ENCODE measurements at places on chromosomes 13 and 19. TPM values are rescaled to one million over a fixed set of nuclear protein-coding genes. Genes with fewer than 3 reads are reported as not detected.

KLK15 gene
- not detected for polyA plus RNA-seq

RPL28 gene
- 912 TPM for polyA plus RNA-seq

ZNF606 gene
- polyA plus RNA-seq: 31.3 TPM

ZNF723 gene
- 0.12 TPM for polyA plus RNA-seq

HSH2D gene
- polyA plus RNA-seq: 0.54 TPM

ZNF808 gene
- polyA plus RNA-seq: 9.9 TPM

DNA sequence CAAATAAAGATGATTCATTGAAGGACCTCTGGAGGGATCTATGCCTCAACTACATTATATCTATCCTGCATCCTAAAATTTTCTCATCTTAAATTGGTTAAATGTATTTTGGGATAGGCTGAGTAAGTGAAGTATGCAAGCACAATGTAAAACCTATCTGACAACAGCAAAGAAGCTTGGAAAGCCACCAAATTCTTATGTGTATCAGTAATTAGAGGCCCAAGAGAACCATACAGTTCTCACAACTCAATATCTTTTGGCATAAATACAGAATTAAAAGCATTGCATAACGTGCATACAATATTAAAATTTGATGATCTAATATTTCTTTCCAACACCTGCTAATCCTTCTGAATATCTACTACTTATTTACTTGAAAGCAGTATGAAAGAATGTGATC is 13.0 kb downstream of the POSTN start:
- DNase-seq: no peak

GRCh38 chr19:6822311-6822670 is 49.8 kb downstream of the VAV1 start:
- no peak for DNase-seq

DNA sequence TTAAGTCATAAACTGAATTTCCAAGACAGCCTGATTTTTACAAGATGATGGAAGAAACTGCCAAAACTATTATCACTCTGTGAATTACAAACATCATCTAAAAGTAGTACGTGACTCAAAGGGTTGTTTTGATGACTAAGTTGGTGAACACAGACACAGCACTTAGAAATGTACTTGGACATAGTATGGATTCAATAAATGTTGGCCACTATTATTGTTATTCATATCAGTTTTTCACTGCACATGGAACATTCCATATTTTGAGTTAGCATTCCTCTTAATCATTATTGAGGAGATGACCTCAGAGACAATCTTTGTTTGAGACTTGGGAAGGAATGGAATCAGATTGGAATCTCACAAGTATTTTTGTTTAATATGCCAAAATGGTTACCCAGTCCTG is 172.9 kb downstream of the OXGR1 start:
- DNase-seq: no peak

GRCh38 chr13:108572782-108573211 is 56.6 kb upstream of the MYO16 start:
- DNase-seq: no peak

DNA sequence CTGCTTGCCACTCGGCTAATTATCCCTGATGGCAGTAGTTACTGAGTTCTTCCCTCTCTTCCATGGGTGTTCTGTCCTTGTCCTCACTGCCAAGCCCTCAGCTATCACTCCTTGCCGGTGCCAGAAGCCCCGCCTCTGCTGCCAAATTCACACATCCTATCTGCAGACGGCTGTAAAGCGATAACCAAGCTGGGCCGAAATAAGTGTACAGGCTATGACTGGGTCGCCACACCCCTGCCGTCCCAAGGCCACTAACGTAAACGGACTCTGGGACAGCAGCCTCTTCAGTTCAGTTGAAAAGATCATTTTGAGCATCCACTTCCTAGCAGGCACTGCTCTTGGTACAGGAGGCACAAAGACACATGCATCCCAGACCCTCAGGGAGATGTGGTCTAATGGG is 13.3 kb downstream of the SLC7A1 start:
- no peak for DNase-seq

DNA sequence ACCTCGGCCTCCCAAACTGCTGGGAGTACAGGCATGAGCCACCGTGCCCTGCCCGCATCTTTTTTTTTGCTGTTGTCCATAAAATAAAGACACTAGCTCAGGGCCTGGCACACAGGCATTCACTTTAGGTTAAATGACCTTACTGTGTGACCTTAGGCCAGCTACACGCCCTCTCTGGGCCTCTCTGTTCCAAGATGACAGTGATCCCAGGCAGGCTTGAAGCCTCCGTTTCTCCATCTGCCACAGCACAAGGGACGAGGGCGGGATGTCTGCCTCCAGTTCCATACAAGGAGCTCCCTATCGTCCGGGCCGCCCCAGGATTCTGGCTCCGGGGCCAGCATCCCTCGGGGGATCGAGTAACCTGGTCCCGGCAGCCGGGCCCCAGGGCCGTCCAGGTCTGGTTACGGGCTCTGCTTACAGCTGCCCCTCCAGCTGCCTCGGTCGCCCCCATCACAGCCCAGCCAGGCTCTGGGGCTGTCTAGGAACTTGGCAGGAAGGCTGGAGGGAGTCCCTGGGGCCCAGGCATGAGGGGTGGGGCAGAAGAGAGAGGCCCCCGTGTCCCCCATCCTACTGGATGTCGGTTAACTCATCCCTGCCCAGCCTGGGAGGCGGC is 11.9 kb upstream of the SEMA6B start:
- no peak for DNase-seq

DNA sequence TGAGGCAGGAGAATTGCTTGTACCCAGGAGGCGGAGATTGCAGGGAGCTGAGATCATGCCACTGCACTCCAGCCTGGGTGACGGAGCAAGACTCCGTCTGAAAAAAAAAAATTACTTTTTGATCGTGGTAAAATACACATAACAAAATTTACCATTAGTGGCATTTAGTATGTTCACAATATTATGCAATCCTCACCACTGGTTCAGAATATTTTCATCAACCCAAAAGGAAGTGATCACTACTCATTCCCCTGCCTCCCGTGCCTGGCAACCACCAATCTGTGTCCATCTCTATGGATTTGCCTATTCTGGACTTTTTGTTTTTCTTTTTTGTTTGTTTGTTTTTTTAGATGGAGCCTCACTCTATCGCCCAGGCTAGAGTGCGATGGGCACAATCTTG is 1.2 kb upstream of the PALM3 start:
- DNase-seq: no peak

DNA sequence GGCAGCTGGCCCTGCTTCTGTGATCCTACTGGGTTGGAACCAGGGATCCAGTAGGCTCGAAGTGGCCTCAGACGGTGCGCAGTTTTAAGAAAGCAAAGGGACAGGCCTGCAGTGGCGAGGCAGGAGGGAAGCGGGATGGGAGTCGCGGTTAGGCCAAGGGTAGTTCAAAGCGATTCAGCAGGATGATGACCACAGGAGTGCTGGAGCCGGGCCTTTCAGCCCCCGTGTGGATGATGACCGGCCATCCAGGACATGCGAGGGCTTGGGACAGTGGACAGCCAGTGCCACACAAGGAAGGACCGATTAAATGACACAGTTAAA is 854 bp downstream of the RNASEH2B start:
- no peak for DNase-seq

DNA sequence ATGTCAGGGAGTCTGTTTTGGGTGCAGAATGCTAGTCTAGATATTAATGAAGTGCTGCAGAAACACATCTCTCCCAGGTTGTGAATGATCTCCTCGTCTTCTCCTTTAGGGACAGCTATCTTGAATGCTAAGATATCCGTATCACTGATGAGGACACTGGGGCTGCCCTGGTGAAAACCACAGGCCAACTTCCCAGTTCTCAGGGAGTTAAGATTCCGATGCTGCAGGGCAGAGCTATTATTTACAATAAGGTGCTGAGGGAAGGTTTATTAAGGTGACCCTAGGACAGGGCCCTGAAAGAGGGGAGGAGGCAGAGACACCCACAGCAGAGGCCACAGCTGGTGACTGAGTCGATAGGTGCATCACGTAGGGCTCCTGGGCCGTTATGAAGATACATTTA is 66.1 kb downstream of the TNFRSF19 start:
- no peak for DNase-seq

- DNase-seq: no peak
Observed at GRCh38 chr19:32174386-32175113, 170.9 kb upstream of the ZNF507 start.

DNA sequence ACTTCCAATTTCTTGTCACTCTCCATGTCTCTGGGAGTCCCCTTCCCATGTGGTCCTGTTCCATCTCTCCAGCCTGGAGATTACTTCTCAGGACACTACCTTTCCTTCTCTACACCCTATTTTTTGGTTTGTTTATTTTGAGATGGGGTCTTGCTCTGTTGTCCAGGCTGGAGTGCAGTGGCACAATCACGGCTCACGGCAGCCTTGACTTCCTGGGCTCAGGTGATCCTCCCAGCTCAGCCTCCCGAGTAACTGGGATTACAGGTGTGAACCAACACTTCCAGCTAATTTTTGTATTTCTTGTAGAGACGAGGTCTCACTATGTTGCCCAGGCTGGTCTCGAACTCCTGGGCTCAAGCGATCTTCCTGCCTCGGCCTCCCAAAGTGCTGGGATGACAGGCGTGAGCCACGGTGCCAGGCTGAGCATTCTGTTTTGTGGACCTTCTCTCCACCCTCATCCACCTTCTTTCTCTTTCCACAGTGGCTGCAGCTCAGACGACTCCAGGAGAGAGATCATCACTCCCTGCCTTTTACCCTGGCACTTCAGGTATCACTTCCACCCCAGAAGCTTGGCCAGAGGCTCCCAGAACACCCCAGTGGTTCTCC is 644 bp downstream of the HCST start:
- no peak for DNase-seq

- no peak for DNase-seq
Observed at GRCh38 chr13:92804346-92804745, 422.3 kb upstream of the GPC6 start.

DNA sequence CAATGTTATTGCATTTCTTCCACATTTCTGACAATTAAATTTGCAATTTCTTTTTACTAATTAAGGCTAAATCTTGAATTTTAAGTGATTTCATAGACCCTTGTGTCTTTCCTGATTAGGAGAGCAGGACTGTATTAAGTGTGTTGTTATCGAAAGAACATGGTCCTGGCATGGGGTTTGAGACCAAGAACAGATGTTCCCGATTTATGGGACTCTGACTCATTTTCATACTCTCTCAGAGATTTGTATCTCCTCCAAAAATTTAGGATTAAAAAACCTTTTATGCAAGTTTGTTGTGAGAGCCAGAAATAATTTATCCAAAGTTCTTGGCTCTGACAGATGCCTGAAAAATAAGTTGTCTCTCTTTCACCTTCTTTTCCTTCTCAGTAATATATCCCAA is 589.3 kb upstream of the ARGLU1 start:
- no peak for DNase-seq

GRCh38 chr19:53951436-53951835 is 11.3 kb upstream of the CACNG8 start:
- DNase-seq: no peak

- no peak for DNase-seq
Observed at GRCh38 chr13:47303626-47304025, 406.8 kb upstream of the HTR2A start.

DNA sequence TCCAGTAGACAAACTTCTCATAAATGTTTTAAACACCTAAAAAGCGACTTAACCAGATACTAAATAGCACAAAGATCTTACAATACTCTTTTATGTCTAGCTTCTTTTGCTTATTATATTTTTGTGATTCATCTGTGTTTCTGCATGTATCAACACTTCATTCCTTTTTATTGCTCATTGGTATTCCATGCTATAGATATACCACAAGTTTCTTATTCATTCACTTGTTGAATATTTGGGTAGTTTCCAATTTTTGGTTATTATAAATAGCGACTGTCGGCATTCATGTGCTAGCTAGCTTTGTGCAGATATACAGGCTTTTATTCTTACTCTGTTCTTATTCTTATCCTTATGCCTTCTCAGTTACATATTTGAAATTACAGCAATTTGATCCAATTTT is 50.0 kb upstream of the RGCC start:
- no peak for DNase-seq

GRCh38 chr19:10809651-10810285 is 26.2 kb downstream of the TMED1 start:
- DNase-seq: no peak

DNA sequence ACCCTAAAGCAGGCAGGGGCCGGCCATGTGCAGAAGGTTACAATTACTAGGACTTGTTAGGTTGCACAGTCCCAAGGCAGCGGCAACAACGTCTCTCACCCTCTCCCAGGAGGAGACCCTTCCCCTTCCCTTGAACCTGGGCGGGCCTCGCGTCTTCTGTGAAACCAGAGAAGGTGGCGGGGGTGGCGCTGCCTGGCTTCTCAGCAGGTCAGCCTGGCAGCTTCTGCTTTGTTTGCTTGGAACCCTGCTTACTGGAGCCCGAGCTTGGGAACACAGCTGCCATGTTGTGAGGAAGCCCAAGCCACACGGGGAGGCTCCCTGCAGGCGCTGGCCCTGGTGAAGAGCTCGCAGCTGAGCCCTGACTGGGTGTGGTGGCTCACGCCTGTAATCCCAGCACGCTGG is 15.5 kb downstream of the MKNK2 start:
- DNase-seq: no peak

DNA sequence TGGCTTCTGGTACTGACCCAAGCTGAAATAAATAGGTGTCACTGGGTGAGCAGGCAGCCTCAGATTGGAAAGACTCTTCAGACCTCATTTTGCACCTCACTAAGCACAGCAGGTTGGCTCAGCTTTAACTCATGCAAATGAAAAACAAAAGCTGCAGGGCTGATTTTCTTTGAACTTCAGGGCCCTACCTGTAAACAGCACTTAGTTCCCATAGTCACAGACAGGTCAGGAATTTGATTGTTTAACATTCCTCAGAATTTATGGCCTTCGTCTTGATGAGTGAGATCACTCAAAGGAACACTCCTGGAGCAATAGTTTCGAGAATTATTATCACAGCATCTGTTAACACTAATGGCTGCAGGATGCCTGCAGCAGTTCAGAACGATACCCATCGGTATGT is 718.5 kb downstream of the EFNB2 start:
- DNase-seq: no peak

DNA sequence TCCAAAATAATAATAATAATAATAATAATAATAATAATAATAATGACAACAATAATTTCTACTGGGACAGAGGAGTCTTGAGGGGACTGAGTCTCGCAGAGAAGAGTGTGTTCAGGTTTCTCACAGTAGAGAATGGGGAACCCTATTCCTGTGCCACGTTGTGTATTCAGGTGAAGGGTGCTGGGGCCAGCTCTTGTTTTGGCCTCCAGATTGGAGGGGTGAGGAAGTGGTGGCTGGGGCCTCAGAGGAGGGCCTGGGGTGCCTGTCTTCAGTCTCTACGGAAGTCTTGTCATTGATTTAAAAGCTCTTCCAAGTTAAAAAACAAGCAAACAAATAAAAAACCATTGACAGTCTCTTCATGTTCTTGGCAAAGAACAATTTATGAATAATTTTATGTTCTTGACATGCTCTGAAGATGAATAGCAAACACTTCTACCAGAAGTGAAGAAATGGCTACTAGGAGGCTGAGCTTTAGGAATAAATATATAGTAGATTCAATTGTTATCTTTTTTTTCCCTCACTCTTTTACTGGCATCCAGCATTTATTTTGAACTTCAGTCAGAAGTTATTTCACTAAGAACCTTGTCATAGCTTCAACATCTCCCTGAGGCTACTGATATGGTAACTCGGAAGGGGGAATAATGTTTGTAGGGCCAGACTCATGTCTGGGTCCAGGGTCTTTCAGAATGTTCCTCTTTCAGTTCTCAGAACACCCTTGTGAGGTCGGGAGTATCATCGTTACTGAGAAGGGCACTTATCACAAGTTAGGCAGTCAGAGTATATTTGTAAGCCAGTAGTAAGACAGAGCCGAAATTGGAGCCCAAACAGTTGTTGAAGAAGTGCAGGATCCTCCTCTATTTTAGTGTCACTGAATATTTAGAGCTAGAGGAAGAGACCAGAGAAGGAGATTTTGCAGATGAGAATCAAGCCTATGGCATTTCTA is 13.1 kb downstream of the LRCH1 start:
- DNase-seq: no peak

Measured in right renal pelvis (tissue), 4 donors.